ENCODE measurements at places on chromosomes 6 and 20. TPM values are rescaled to one million over a fixed set of nuclear protein-coding genes. Genes with fewer than 3 reads are reported as not detected.

GRCh38 chr6:55568808-55569439, 10.1 kb downstream of the HMGCLL1 start:
- no peaks in the 10 kb centered on the region for H3K4me1 ChIP-seq
- no peak overlapping the region for H3K27ac ChIP-seq
- no peak overlapping the region for H3K4me3 ChIP-seq
- no peak for DNase-seq

- peaks cover 4% of the 10 kb centered on the region for H3K27me3 ChIP-seq
- no peak overlapping the region for H3K4me3 ChIP-seq
- no peak for DNase-seq
These were observed 207.4 kb downstream of the FNDC1 start for GRCh38 chr6:159376516-159377158.

DNA sequence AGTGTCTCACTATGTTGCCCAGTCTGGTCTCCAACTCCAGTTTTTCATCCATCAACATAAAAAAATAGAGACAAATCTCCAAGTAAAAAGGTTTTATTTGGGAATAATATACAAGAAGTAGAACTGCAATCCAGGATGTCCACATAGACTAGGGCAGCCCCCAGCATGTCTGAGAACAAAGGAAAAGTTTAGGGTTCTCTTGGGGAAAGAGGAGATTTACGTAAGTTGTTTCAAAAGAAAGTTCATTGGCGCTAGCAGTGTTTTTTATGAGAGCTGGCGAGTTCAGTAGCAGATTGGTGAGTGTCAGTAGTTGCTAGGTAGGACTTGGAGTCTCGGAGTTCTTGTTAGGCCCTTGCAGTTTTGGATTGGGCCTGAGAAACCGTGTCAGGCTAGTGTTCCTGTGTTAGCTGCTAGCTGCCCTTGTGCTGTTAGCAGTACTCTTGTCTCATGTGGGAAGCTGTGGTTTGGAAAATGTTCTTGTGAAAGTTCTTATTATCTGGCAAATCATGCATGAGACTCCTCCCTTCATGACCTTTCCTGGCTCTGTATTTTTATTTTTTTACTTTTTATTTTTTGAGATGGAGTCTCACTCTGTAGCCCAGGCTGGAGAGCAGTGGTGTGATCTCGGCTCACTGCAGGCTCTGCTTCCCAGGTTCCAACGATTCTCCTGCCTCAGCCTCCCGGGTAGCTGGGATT, 24.7 kb downstream of the TTLL9 start:
- H3K27ac ChIP-seq, result no peak overlapping the region
- DNase-seq, result peak; percentile 3
- no peak overlapping the region for H3K4me3 ChIP-seq
- H3K27me3 ChIP-seq, result peaks cover 27% of the 10 kb centered on the region

The ULBP3 gene
- 1.1 TPM for total RNA-seq

GRCh38 chr6:154919806-154920205, 75.3 kb upstream of the TIAM2 start:
- DNase-seq, result no peak
- H3K36me3 ChIP-seq, result no peaks in the 10 kb centered on the region
- H3K4me3 ChIP-seq, result no peak overlapping the region
- peaks cover 13% of the 10 kb centered on the region for H3K4me1 ChIP-seq
- no peaks in the 10 kb centered on the region for H3K27me3 ChIP-seq
- no peak overlapping the region for H3K27ac ChIP-seq

- no peaks in the 10 kb centered on the region for H3K4me1 ChIP-seq
- no peaks in the 10 kb centered on the region for H3K27me3 ChIP-seq
- H3K36me3 ChIP-seq, result no peaks in the 10 kb centered on the region
- no peak overlapping the region for H3K4me3 ChIP-seq
- no peak overlapping the region for H3K27ac ChIP-seq
These were observed 51.7 kb downstream of the MOCS1 start for GRCh38 chr6:39882531-39882899.

The CEP43 gene
- 20.7 TPM for total RNA-seq

- peaks cover 37% of the 10 kb centered on the region for H3K4me1 ChIP-seq
- H3K27ac ChIP-seq, result peak overlapping the region; percentile 26
- peaks cover 21% of the 10 kb centered on the region for H3K36me3 ChIP-seq
- no peak overlapping the region for H3K4me3 ChIP-seq
- DNase-seq, result peak; percentile 69
These were observed 127.2 kb upstream of the TAB2 start for GRCh38 chr6:149190224-149190831.

GRCh38 chr6:142676027-142676443, 268.9 kb downstream of the HIVEP2 start:
- H3K27me3 ChIP-seq, result no peaks in the 10 kb centered on the region
- no peaks in the 10 kb centered on the region for H3K36me3 ChIP-seq
- no peak overlapping the region for H3K27ac ChIP-seq

The FAM209B gene
- 1.7 TPM for total RNA-seq

DNA sequence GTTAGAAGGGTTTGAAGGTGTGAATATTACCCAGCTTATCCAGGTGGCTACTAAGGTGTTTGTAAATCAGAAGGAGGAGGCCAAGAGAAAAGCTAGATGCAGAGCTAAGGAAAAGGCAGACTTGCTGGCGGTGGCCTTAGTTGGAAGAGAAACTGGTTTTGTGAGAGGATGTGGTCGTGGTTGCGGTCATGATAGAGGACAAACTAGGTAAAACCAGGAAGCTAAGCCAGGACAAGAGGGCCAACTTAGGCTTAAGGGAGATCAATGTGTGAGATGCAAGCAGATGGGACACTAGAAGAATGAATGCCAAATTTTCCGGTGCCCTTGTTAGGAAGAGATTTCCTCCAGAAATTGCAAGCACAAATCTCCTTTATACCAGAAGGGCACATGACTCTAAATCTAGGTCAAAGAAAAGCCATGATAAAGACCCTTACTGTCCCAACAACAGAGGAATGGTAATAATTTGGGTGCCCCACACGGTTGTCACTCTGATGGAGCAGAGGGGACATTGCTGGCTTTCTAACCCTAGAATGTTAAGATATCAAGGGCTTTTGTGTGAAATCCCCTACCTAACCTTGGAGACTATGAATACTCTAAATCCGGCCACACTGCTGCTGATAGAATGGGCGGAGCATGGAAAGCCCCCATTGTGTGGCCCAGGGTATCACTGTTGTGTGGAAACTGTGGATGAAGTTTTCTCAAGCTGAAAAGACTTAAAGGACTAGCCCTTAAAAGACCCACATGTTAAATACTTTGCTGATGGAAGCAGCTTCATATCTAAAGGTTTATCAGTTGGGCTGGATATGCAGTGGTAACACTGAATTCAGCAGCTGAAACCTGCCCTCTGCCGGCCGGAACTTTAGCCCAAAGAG, 7.8 kb downstream of the IL22RA2 start:
- DNase-seq, result peak; percentile 53
- H3K36me3 ChIP-seq, result peaks cover 40% of the 10 kb centered on the region
- peak overlapping the region; percentile 87 for H3K27ac ChIP-seq

The GABRR1 gene
- total RNA-seq, result not detected

The GPSM3 gene
- total RNA-seq, result 192 TPM

DNA sequence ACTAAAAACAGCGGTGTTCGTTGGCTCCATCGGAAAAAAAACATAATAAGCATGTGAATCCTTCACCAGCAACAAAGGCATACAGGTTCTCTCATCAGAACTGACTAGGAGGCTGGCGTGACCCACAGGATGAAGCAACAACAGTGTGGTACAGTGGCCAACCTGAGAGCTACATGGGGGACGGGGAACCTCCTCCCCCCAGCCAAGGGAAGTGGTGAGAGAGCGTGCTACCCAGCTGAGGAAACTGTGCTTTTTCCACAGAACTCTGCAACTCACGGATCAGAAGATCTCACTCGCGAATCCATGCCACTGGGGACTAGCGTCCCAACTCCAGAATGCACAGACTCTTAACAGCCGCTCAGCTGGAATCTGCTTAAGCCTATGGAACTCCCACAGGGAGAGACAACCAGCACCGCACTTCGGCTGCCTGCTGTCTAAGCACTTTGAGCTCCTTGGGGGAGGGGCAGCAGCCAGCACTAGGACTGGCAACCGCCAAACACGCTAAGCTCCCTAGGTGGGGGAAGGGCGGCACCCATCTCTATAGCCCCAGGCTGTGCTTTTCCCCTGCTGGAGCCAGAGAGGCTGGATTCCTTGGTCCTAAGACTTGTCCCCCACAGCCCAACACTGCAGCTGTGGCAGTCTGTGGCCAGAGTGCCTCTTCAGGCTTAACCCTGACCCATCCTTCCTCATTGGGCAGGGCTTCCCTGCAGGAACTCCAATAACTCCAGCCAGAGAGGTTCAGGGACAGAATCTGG, 538.3 kb upstream of the BTBD3 start:
- no peak overlapping the region for H3K27ac ChIP-seq
- H3K4me1 ChIP-seq, result no peaks in the 10 kb centered on the region
- H3K36me3 ChIP-seq, result peaks cover 2% of the 10 kb centered on the region
- no peaks in the 10 kb centered on the region for H3K27me3 ChIP-seq
- H3K4me3 ChIP-seq, result no peak overlapping the region
- no peak for DNase-seq

The SLC52A3 gene
- not detected for total RNA-seq

- no peak overlapping the region for H3K4me3 ChIP-seq
- H3K27me3 ChIP-seq, result no peaks in the 10 kb centered on the region
- no peak for DNase-seq
- no peak overlapping the region for H3K27ac ChIP-seq
- H3K4me1 ChIP-seq, result peaks cover 22% of the 10 kb centered on the region
These were observed 180.3 kb upstream of the ZNF217 start for GRCh38 chr20:53773792-53774401.

The CLPSL2 gene
- total RNA-seq, result not detected

GRCh38 chr6:20833881-20834515, 299.7 kb downstream of the CDKAL1 start:
- peaks cover 1% of the 10 kb centered on the region for H3K36me3 ChIP-seq
- DNase-seq, result no peak
- no peak overlapping the region for H3K27ac ChIP-seq

DNA sequence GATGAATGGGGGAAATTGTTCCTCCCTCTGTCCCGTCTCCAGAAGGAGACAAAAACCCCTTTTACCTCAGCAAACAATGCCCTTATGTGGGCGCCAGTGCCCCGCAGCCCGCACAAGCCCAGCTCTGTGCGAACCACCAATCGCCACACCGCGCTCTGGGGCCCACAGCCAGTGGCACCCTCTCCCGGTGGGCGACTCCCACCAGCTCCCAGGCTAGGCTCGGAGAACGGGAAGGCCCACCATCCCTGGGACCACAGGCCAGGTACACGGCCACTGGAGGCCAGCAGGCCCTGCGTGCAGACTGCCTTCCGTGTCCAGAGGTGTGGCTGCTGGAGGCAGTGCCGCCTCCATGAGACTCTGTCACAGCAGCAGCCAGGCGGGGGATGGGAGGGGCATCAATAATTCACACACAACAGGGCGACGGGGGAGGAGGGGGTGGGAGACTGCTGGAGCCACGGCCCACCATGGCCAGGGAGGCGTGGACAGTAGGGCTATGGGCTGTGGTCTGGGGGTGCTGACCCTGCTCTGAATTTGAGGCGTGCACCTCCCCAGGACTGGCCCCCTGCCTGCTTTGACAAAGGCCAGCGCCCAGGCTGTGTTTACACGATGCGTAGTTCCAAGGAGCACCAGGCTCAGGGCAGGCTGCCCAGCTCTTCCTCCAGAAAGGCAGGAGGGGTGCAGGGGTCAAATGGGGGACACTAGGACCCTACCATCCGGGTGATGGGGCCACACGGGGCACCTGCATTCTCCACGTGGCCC, 105.7 kb downstream of the ASXL1 start:
- no peaks in the 10 kb centered on the region for H3K4me1 ChIP-seq
- no peaks in the 10 kb centered on the region for H3K36me3 ChIP-seq
- no peak overlapping the region for H3K27ac ChIP-seq

The CRISP3 gene
- total RNA-seq, result not detected

GRCh38 chr20:61205769-61206168, 46.3 kb upstream of the CDH4 start:
- H3K4me1 ChIP-seq, result no peaks in the 10 kb centered on the region
- no peak for DNase-seq
- peaks cover 7% of the 10 kb centered on the region for H3K27me3 ChIP-seq
- H3K36me3 ChIP-seq, result no peaks in the 10 kb centered on the region

The MACROD2 gene
- total RNA-seq, result not detected

The EGFL8 gene
- 11.2 TPM for total RNA-seq

- H3K4me3 ChIP-seq, result peak overlapping the region; percentile 29
- H3K4me1 ChIP-seq, result peaks cover 20% of the 10 kb centered on the region
- peaks cover 20% of the 10 kb centered on the region for H3K27me3 ChIP-seq
- no peaks in the 10 kb centered on the region for H3K36me3 ChIP-seq
- H3K27ac ChIP-seq, result no peak overlapping the region
These were observed 20.6 kb upstream of the HLA-F start for GRCh38 chr6:29702519-29703103.

DNA sequence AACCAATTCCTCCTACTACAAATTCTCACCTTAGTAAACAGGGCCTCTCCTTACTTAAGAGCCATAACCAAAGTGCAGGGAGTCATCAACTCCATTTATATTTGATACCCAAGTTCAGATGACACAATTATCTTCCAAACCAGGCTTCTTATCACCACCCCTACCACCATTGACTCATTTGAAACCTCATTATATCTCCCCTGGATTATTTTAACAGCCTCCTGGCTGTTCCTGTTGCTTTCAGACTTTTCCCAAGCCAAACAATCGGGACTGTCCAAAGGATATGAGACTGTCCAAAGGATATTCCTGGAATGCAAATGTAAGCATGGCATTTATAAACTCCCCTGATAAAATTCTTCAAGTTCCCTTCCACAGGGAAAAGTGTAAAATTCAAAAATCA, 394.3 kb downstream of the MAFB start:
- no peak overlapping the region for H3K27ac ChIP-seq
- DNase-seq, result no peak
- H3K4me1 ChIP-seq, result no peaks in the 10 kb centered on the region
- no peak overlapping the region for H3K4me3 ChIP-seq

The RIPOR3 gene
- 0.14 TPM for total RNA-seq

DNA sequence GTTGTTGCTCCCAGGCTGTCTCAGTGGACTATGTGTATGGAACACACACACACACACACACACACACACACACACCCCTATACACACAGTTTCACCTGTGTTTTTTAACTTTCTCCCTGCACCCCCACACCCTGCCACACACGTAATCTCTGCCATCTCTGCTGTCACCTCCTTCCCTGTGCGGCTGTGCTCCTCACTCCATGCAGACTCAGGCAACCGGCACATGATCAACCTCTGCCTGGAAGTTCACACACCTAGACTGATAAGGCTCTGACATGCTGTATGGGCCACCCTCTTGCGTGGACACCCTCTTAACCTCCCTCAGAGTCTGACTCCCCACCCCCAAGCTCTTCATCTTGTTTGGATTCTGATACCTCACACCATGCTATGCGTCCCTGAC, 152.3 kb upstream of the THEMIS start:
- DNase-seq, result no peak
- H3K27ac ChIP-seq, result no peak overlapping the region
- no peaks in the 10 kb centered on the region for H3K36me3 ChIP-seq
- H3K4me3 ChIP-seq, result no peak overlapping the region
- no peaks in the 10 kb centered on the region for H3K27me3 ChIP-seq

Measured in activated T-cell treated with anti-CD3 and anti-CD28 coated beads, Interleukin-2, amount 50 U/mL, for 72 hours (primary cell).